Breast epithelium (tissue), 4 donors: ENCODE measurements at places on chromosomes 5 and 9. TPM values are rescaled to one million over a fixed set of nuclear protein-coding genes. Genes with fewer than 3 reads are reported as not detected.

- no peak for DNase-seq
These were observed 202.9 kb downstream of the SGCD start for GRCh38 chr5:156529892-156530291.

DNA sequence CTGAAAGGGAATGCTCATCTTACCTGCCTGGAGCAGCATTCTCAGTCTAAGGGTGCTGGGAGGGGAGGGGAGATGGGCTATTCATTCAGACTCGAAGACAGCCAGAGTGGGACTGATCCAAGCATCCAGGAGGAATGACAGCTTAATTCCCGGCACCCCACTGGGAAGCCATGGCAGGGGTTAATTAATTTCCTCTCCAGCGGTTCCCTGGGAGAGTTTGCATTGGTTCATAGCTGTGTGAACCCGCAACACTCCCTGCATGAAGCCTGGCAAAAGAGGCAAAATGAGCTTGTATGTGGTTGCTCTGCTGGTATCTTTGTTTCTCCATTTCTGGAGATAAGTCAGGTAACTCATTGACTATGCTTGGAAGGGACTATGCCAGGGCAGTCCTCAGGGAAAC, 401.0 kb upstream of the SLC24A2 start:
- DNase-seq = no peak

The NUTM2F gene
- not detected for total RNA-seq

GRCh38 chr9:81777482-81777881, 88.1 kb upstream of the TLE1 start:
- DNase-seq = no peak

GRCh38 chr5:554284-554988, 30.2 kb upstream of the SLC9A3 start:
- DNase-seq = no peak

The SLC22A4 gene
- total RNA-seq = 1.3 TPM

- no peak for DNase-seq
These were observed 168.7 kb downstream of the XRCC4 start for GRCh38 chr5:83246071-83246470.

GRCh38 chr5:36494841-36495601, 111.4 kb upstream of the SLC1A3 start:
- no peak for DNase-seq

- no peak for DNase-seq
These were observed 166.2 kb upstream of the ACO1 start for GRCh38 chr9:32218100-32218767.

The MAMDC4 gene
- 0.64 TPM for total RNA-seq

- DNase-seq = no peak
These were observed 77.7 kb upstream of the NFIB start for GRCh38 chr9:14391620-14392019.

The FOXD4 gene
- 0.33 TPM for total RNA-seq

The MRPL36 gene
- 33.5 TPM for total RNA-seq

DNA sequence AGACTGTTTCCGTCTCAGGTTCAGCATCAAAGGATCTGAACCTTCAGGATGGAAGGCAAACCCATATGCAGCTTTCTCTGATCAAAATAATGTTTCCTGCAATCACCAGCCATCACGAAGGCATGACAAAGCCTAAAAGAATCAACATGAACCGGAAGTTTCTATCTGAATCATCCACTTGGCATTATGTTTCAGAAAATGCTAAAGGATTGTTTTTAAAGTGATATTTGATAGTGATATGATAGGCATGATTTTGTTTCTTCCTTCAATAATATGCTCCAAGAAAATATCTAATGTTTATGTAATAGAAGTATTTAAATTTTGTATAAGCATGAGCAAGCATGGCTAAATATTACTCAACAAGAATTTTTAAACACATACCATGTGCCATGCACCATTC, 219.6 kb downstream of the PLK2 start:
- no peak for DNase-seq

GRCh38 chr9:108787690-108788048, 68.1 kb downstream of the ACTL7B start:
- DNase-seq = no peak

DNA sequence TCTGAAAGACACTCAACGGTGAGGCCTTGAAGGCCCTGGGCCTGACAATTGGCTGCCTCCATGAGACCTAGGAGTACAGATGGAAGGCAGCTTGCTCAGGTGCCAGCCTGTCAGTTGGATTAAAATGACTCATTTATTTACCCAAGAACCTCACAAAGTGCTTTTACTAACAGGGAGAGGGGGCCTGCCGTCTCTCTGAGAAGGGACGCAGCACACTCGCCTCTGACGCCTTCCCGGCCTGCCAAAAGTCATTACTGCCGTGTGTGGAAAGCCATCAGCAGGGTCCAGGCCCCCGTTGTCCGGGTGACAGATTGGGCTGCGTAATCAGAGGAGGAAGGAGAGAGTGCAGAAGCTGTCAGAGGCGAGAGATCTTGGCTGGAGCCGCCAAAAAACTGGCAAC, 32.4 kb downstream of the DDX31 start:
- DNase-seq = no peak

DNA sequence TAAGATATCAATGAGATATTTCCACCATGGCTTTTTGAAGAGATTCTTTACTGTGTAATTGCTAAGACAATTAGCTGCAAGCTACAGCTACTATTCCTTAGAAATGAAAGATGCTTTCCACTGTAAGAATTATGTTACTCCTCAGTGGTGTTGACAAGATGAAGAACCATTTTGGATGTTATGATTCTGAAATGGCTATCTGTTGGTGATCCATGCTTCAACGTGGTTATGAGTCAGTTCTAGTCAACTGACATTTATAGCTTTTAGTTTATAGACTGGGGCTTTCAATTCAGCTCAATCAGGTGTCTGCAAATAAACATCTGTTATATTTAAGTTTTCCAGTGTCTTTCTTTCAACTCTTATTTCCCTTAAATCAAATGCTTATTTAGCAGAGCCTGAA, 93.7 kb downstream of the SGCD start:
- no peak for DNase-seq

GRCh38 chr5:64930672-64931318, 162.1 kb downstream of the CWC27 start:
- DNase-seq = no peak

- DNase-seq = no peak
These were observed 302.7 kb upstream of the RFX3 start for GRCh38 chr9:3828495-3828894.

DNA sequence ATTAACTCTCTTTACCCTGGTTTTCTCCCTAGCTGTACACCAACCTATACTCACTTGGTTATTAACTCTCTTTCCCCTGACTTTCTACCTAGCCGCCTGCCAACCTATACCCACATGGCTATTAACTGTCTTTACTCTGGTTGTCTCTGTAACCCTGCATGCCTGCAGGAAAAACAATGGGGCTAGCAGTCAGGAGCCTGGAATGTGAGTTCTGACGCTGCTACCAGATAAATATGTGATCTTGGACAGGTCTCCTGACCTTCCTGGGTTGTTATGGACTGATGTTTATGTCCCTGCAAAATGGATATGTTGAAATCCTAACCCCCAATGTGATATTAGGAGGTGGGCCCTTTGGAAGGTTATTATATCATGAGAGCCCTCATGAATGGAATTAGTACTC, 119.2 kb downstream of the SMARCA2 start:
- DNase-seq = no peak

DNA sequence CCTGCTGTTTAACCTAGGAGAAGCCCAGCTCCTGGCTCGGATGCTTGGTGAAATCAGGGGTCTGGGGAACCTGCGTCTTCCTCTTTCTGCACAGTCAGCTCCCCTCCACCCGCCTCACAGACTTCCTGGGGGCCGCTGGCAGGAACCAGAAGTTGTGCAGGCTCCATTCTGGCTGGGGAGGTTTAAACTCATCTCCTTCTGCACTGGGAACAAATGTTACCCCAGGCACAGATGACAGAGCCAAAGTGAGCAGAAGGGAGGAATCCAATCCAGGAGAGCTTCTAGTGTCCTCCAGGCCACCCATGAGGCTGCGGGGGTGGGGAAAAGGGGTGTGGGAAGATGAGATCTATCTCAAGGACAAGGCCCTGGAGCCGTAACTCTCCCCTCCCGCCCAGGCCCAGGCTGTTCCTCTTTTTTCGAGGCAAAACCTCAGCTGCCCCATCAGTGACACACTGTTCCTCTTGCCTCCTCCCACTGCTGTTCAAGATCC, 31.2 kb downstream of the KCNMB1 start:
- peak; percentile 79 for DNase-seq

DNA sequence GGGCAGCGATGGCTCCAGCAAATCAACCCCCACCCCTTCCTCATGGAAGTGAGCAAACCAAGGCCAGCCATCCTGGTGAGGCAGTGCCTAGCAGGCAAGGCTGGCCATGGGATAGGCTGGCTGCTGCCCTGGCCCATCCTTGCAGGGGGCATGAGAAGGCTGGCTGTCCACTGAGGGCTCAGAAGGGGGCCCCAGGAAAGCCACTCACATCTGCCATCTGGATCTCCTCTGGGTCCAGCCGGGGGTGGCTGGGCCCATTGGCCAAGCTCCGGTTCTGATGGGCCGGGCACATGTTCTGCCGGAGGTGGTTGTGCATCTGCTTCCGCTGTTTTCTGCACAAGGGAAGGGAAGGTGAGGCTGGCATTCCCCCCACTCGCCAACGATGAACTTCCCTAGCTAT, 57.1 kb downstream of the PSD2 start:
- no peak for DNase-seq

The NMUR2 gene
- not detected for total RNA-seq

DNA sequence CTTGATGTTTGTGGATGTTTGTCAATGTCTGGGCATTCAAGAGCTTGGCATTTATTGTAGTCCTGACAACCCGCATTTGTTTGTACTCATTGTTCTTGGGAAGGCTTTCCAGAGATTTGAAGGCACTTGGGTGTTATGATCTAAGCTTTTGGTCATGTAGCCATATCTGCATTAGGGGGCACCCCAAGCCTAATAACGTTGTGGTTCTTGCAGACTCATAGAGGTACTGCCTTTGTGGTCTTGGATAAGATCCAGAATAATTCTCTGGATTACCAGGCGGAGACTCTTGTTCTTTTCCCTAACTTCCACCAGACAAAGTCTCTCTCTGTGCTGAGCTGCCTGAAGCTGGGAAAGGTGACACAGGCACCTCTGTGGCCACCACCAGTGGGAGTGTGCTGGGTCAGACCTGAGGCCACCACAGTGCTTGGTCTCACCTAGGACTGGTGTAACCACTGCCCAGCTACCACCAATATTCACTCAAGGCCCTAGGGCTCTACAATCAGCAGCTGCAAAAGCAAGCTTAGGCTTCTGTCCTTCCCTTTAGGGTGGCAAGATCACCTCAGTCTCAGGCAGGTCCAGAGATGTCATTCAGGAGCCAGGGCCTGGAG, 144.4 kb upstream of the TAS2R1 start:
- DNase-seq = no peak

The SGCD gene
- 6.2 TPM for total RNA-seq

GRCh38 chr5:133939668-133940067, 28.8 kb downstream of the C5orf15 start:
- no peak for DNase-seq

DNA sequence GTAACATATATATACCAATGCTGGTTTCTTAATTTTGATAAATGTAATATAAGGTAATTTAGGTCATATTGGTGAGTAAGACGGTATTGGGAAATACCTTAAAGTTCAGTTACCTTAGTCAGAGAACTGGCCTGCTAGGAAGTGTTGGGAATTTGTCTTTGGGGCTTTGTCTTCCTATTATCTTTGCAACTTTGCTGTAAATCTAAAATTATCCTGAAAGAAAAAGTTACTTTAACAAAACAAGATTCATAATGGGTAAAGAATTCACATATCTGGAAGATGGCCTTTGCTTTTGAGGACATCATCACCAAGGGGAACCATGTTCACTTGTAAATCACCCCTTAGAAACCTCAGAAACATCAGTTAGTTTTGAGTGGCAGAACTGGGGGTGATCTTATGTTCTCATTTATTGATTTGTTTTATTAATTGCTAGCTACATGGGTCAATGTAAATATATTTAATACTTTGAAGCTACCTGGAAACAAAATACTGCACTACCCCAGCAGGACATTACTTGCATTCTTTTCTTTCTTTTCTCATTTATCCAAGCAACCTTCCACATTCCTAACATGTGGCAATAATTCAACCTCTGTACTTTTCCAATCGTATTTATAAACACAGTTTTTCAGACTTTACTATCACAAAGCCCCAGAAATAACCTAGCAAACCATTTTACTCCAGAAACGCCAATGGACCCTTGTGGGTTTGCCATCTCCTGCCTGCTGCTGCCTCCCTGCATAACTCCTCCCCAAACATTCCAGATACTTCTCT, 41.4 kb downstream of the GLIS3 start:
- no peak for DNase-seq

GRCh38 chr5:98927989-98928872, 576 bp downstream of the CHD1 start:
- peak; percentile 68 for DNase-seq

DNA sequence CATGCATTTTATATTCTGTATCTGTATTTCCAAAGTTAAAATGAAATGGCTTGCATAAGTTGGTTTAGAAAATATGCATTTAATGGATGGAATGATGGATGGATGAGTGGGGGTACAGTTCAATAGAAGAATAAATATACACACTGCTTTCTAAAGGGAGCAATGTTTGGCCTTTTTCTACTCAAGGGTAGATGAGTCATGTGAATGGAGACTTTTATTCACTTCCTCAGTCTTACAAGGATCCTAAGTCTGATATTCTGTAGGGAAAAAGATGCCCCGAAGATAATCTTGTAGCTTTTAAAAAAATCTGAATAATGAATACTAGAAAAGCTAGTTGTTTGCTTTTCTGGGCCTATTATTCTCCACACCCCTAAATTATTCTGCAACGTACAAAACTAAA, 2112.1 kb downstream of the MAT2B start:
- DNase-seq = no peak

DNA sequence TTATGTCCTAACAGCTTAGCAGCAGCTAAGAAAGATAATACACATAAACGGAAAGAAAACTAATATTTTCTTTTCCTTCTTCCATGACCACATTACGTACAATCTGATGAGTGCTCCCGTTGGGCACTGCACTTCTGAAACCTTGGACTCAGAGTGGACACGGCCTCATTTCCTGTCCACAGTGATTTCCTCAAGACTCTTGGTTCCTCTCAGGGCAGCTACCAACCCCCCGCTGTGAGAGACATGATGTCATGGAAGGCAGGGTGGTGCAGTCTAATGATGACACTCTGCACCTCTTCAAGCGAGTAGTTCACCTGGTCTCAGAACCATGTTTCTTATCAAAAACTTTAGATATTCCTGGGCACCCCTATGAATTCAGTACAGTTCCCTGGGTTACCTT, 68.7 kb upstream of the CTSL start:
- DNase-seq = no peak

GRCh38 chr5:75042522-75042921, 9.8 kb downstream of the GCNT4 start:
- DNase-seq = no peak

The DAB2IP gene
- 56.0 TPM for total RNA-seq
